ENCODE measurements at places on chromosomes 3 and 15.

DNA sequence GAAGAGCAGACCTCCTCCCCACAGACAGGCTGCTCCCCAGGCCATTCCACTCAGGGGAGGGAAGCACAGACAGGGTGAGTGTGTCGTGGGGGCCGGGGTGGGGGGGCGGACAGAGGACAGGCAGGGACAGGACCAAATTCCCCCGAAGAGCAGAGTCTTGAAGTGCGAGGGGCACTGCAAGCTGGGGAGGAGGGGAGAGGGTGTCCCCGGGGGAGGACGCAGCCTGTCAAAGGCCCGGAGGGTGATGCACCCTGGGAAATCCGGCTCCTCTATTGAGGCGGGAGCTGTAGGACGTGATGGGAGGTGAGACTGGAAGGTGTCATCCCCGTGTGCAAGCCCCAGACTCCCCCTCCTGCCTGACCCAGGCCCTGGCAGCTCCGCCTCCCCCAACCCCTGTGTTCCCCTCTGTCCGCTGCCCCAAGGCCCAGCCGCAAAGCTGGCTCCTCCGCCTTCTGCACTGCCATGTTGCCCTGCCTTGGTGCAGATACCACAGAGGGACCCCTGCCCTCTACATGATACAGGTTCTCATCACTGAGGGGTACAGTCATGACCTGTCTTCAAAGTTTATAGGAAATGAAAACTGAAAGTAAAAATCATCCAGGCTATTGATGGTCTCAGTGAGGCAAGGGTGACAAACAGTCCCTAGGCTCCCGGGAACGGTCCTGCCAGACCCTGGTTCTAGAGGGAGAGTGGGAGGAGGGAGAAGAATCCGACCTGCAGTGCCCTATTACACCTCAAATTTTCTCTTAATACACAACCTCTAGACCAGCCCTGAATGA, 76.3 kb upstream of the IQSEC1 start:
- no peak for DNase-seq

GRCh38 chr3:44439499-44440295, 37.8 kb downstream of the ZNF445 start:
- peak; percentile 61 for DNase-seq

GRCh38 chr3:195394700-195395099, 48.1 kb downstream of the ACAP2 start:
- DNase-seq, result no peak

DNA sequence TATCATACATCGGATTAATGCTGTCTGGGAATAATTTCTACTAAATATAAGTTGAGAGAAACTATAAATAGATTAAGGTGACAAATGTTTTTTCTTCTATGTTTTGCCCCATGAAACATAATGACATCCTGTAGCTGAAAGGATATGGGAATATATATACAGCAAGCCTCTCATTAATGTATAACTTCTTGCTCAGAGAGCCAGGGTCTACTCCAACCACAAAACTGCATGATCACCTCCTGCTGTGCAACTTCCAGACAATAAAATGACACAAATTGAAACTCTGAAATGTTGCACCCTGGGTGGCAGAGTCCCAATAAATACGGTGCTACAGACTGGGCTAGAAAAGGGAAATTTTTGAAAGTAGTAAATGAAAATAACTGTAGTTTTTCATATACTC, 571.9 kb upstream of the CBLB start:
- DNase-seq, result no peak

DNA sequence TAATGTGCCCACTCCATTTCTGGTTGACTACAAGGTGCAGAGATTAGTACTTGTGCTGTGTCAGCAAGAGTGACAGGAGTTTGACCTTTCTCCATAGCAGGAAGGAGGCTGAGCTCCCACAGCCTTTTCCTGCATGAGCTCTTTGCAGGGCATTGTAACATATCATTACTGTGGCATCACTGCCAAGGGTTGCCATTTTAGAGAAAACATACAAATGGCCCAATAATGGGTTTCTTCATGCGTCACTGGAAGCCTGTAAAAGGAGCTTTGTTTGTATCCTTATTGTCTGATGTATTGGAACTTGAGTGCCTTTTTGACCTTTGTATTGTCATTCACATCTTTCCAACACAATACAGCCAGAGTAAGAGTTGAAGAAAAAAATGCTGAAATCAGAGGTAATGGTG, 323.0 kb upstream of the CDIN1 start:
- no peak for DNase-seq

Measured in stimulated activated CD4-positive, alpha-beta T cell treated with anti-CD3 and anti-CD28 coated beads, Interleukin-15, amount 100 ng/mL, for 48 hours (primary cell).